ENCODE measurements at places on chromosomes 7 and 10.

DNA sequence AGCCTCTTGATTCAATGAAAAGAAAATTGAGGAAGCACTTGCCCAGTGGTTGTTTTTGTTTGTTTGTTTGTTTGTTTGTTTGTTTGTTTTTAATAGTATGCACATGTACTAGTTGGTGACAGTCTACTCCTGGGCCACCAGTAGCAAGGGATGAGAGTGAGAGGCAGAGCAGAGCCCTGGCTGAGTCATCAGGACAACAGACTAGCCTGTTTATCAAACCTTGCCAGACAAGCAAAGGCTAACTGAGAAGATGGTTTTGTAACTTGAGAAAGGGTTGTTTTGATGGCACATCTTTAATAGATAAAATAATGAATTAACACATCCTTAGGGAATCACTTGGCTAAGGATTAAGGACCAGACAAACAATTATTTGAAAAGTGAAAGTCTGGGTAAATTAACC lies 78.1 kb downstream of the INHBA start:
- DNase-seq, result no peak

- peak; percentile 27 for DNase-seq
Measured at GRCh38 chr7:148084138-148084537, 506.4 kb upstream of the C7orf33 start.

GRCh38 chr7:129609666-129610065 lies 1.9 kb upstream of the NRF1 start:
- no peak for DNase-seq

DNA sequence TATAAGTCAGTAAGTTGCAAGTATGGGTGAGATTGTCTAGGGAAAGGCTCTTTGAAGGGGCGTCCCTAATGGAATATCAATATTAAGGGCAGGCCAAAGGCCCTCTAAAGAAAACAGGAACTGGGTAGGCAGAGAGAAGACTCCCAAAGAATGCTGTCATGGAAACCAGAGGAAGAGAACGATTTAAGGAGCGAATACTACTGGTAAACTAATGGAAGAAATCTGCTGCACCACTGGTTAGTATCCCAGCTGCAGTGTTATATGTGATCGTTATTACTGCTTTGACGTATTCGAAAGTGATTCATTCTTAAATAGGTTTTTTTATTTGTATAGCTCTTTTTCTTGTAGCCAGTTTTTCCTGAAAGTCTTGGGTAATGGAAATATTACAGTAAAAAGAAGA lies 1.3 kb downstream of the CASP2 start:
- DNase-seq, result no peak

DNA sequence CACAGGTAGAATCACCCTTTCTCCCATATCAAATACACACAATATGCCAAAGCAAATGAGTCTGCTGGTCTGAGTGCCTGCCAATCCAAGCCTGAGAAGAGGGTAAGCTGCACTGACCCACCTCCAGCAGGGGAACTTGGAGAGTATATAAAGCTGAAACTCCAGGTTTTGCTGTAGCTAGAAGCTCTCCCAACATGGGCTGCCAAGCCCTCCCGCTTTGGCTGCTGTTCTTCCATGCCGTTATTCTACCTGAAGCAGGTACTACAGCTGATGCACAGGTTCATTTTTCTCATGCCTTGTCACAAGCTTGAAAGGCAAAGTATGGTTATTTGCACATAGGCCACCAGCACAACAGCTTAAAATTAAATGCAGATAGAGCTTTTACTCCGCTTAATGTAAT lies 21.5 kb upstream of the C10orf120 start:
- no peak for DNase-seq

DNA sequence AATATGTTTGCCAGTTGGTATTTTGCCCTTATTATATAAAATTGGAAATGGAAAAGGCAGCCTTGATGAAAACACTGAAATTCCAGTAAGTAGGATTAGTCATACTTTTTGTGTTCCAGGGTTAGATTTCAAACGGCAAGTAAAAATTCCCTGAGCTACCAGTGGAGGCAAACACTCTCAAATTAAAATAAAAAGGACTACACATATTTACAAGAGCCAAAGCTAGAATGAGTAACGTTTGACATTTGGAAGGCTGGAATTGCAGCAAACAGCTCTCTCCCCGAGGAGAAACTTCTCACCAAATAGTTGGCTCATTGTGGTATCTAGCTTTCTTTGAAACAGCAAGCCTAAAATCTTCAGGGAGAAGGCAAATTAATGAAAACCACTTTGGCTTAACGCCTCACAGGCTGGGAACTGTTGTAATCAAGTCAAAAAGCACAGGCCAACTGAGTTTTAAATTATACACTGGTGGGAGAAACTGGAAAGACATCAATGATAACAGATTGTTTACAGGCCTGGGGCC lies 288.4 kb downstream of the SNX13 start:
- no peak for DNase-seq

- no peak for DNase-seq
Measured at GRCh38 chr7:130363026-130363847, 17.1 kb upstream of the CPA1 start.

DNA sequence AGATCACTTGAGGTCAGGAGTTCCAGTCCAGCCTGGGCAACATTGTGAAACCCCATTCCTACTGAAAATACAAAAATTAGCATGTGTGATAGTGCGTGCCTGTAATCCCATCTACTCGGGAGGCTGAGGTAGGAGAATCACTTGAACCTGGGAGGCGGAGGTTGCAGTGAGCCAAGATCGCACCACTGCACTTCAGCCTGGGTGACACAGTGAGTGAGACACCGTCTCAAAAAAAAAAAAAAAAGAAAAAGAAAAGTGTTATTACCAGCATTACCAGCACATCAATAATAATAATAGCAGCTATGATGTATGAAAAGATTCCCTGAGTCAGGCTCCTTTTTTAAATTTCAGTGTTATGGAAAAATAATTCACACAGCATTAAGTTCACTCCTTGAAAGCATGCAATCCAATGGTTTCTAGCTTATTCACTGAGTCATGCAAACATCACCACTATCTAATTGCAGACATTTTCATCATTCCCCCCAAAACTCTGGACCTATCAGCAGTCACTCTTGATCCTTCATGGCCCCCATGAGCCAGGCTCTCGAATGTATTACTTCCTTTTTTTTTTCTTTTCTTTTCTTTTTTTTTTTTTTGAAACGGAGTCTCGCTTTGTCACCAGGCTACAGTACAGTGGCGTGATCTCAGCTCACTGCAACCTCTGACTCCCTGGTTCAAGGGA lies 228.4 kb downstream of the FANK1 start:
- DNase-seq, result no peak

- DNase-seq, result no peak
Measured at GRCh38 chr10:11037991-11038390, 20.3 kb downstream of the CELF2 start.

DNA sequence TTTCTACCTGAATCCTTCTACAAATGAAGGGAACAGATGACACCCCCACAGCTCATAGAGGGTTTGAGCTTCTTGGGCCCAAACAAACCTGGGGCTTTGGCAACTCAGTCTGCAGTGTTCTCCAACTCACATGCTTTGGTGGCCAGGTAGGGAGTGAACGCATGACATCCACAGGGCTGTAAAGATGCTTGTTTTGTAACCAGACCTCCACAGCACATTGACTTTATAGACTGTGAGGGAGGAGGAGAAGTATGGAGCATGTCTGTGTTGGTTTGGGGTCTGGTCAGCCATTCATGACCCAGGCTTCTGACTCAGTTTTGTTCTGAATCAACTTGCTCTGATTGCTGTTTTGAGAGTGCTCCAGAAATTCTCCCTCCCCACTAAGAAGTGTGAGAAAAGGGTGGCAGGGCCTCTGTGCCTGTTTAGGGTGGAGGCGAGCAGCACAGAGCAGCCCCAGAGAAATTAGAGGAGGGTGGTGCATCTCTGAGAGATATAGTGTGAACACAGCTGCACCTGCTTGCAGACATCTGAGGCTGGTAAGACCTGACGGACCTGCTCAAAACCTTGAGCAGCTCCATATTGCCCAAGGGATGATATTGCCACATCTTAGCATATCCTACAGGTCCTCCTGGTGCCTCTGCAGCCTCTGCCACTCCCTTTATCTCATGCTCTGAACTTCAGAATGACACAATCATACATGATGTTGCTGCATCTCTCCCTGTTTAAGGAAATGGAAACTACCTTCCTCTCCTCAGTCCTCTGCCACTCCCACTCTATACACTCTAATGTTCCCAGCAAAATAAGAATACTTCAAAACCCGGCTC lies 287.7 kb downstream of the ABCA13 start:
- DNase-seq, result no peak

GRCh38 chr10:16195178-16195769 lies 241.5 kb upstream of the PTER start:
- DNase-seq, result no peak

GRCh38 chr7:66630531-66630930 lies 1.9 kb downstream of the KCTD7 start:
- no peak for DNase-seq

DNA sequence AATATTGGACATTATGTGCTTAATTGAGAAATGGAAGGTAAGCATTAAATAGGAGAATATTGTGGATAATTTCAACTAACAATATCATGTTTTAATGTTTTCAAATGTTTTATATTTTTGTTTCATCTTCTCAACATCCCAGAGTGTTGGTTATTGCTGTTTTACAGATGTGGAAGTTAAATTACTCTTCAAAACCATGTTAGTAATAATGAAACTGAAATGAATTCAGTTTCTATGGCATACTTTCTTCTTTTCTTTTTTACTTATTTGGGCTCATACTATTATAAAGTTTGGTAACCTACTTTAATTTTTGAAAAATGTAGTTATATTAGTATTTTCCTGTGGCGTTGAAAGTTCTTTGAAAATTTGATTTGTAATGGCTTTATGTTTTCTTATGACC lies 4.2 kb downstream of the GLRX3 start:
- DNase-seq, result no peak

DNA sequence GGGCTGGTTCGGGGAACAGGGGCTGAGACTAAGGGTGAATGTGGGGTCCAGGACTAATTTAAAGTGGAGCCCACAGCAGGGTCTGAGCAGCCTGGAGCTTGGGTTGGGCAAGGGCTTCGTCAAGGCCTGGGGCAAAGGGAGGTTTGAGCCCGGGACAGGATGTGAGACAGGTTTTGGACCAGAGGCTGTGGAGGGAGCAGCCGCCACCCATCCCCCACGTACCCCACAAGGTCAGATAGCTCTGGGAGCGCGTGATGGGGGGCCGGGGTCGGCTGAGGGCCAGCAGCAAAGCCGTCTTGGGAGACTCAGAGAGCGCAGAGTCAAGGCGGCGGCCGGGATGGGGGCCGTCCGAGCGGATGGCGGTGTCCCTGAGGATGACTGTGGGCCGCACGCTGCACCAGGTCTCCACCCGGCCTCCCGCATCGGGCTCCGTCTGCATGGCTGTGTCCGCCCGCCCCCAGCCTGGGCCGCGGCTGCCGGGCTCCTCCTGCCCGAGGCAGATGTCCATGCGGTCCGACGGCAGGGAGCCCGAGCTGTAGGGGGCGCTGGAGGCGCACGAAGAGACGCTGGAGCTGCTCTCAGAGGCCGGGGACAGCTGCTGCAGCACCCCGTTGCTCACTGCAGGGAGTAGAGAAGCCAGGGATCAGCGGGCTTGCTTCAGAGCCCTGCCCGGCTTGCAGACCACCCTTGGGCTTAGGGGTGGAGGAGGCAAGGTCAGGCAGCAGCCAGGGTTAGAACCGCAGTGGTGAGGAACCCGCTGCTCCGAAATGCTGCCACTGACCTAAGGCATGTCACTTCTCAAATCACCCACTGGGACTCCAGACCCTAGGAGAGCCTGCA lies 12.1 kb downstream of the PDZD7 start:
- DNase-seq, result no peak

GRCh38 chr10:652233-652632 lies 37.2 kb downstream of the DIP2C start:
- no peak for DNase-seq

- no peak for DNase-seq
Measured at GRCh38 chr7:22934473-22935065, 79.4 kb downstream of the HYCC1 start.

GRCh38 chr7:155809947-155810769 lies 2.1 kb downstream of the SHH start:
- DNase-seq, result no peak

Measured in anterior cingulate cortex (tissue), 58 donors.